ENCODE measurements at places on chromosomes 2 and 18. TPM values are rescaled to one million over a fixed set of nuclear protein-coding genes. Genes with fewer than 3 reads are reported as not detected.

Gene SIX2
- total RNA-seq: not detected

Gene PTH2R
- total RNA-seq: 0.18 TPM

Gene FBLN7
- 5.1 TPM for total RNA-seq

Gene HOXD12
- total RNA-seq: not detected

Gene GAL3ST2
- 0.55 TPM for total RNA-seq

Gene AAMP
- 43.9 TPM for total RNA-seq

Gene MIB1
- 16.4 TPM for total RNA-seq

Gene INO80B
- total RNA-seq: 16.5 TPM

Gene ALPI
- total RNA-seq: not detected

Gene FABP1
- total RNA-seq: 351 TPM

Gene GLI2
- 0.30 TPM for total RNA-seq

Gene DSG4
- not detected for total RNA-seq

Gene NYAP2
- total RNA-seq: not detected

Gene LONRF2
- 0.68 TPM for total RNA-seq

Gene FRZB
- 0.28 TPM for total RNA-seq

Gene CFC1
- not detected for total RNA-seq

Gene INO80D
- 7.9 TPM for total RNA-seq

Gene RAB1A
- total RNA-seq: 62.3 TPM

Gene CDK5R2
- total RNA-seq: not detected

Gene BMP10
- total RNA-seq: 6.1 TPM

Gene EIF2AK2
- 10.7 TPM for total RNA-seq

Gene COL3A1
- total RNA-seq: 21.6 TPM

Gene RAB27B
- total RNA-seq: 1.0 TPM

Gene RNF125
- 9.0 TPM for total RNA-seq

Gene ITGA6
- total RNA-seq: 13.5 TPM

Gene ATP9B
- total RNA-seq: 11.1 TPM

Gene LRRC30
- total RNA-seq: not detected

Gene LYG2
- not detected for total RNA-seq

Gene CFLAR
- total RNA-seq: 73.7 TPM

Gene HOXD3
- total RNA-seq: not detected

Gene DCDC2C
- total RNA-seq: not detected

Gene IL37
- total RNA-seq: not detected

Gene RBM43
- 3.4 TPM for total RNA-seq

Gene MRO
- 12.0 TPM for total RNA-seq

Gene ANKRD39
- total RNA-seq: 9.5 TPM

Gene PLCD4
- total RNA-seq: 0.43 TPM

Gene SPP2
- total RNA-seq: 76.4 TPM

Gene FAM110C
- 6.7 TPM for total RNA-seq

Gene DSG3
- not detected for total RNA-seq

Gene CFAP65
- 0.05 TPM for total RNA-seq

Gene EMILIN1
- total RNA-seq: 16.0 TPM

Gene CCL20
- total RNA-seq: not detected

Gene NUP35
- 9.5 TPM for total RNA-seq

Gene ARMC9
- 1.9 TPM for total RNA-seq

Gene TET3
- total RNA-seq: 7.3 TPM

Gene FBXO48
- 1.3 TPM for total RNA-seq

Gene ITPRIPL1
- 0.20 TPM for total RNA-seq

Gene IL1RN
- 16.0 TPM for total RNA-seq

Gene LIMS1
- 18.1 TPM for total RNA-seq

Gene MARCO
- total RNA-seq: 38.8 TPM

Gene SCN7A
- 0.73 TPM for total RNA-seq

Gene HOXD11
- not detected for total RNA-seq

Gene KLHL30
- total RNA-seq: 0.10 TPM

Gene BOLL
- not detected for total RNA-seq

Gene PMAIP1
- 0.28 TPM for total RNA-seq

Gene SP5
- total RNA-seq: 2.6 TPM

Gene DSEL
- total RNA-seq: 2.5 TPM

Gene GAREM1
- 4.8 TPM for total RNA-seq

Gene CTNNA2
- not detected for total RNA-seq

Gene SP100
- total RNA-seq: 24.0 TPM

Data from left lobe of liver (tissue), 2 donors.